GM12864 (cell line): ENCODE measurements at places on chromosomes 2 and 18.

DNA sequence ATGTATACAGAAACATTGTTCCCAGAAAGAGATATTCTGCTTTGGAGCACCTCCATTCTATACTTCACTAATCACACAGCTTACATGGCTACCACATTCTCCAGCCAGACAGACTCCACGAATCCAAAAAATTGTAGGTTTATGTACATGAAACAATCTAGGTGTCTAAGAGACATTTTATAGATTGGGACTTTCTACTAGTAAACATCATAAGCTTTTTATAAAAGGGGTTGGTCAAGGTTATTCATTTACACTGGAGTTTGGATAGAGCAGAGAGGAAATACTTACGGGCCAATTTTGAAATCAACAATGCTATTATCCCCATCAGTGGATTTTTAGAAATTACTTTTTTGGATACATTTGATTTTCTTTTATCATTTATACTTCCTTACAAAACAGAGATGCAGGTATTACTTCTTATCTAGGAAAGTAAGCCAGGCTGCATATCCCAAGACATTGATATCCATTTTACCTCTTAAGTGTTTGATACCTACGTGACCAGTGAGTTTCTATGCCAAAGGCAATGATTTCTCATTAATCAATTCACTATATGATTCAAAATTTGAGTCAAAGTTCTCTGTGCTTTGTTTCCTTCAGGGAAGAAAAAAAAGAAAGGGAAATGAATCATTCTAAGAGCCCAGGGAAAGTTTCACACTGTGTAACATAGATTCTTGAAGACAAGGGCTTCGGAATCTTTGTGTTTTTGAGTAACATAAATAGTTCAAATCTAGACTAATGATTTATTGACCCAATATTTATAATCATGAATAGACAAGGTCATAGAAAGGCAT, 140.5 kb downstream of the PTH2R start:
- no peak for DNase-seq

DNA sequence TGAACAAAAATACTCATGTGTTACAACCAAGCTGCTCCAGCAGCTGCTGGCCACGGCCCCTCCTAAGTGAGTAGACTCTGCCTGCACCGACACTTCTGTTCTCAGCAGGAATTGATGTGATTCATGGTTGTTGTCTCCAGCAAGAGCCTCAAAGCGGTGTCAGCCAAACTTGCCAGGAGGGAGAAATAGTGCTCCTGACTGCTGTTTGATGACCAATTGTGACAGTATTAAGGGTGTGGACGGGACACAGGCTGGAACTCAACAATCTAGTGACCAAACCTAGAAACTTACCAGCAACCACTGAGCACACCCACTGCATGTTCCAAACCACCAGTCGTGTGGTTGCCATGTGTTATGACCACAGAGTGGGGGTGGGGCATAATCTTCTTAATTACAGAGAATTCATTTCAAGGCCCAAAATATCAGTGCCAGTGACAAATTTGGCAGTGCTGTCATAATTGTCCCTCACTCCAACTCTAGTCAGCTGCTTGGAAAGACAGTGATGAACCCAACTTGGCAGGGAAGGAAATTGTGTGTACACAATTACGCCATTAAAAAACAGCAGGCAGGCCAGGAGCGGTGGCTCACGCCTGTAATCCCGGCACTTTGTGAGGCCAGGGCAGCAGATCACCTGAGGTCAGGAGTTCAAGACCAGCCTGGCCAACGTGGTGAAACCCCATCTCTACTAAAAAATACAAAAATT, 30.4 kb downstream of the FBLN7 start:
- no peak for DNase-seq

DNA sequence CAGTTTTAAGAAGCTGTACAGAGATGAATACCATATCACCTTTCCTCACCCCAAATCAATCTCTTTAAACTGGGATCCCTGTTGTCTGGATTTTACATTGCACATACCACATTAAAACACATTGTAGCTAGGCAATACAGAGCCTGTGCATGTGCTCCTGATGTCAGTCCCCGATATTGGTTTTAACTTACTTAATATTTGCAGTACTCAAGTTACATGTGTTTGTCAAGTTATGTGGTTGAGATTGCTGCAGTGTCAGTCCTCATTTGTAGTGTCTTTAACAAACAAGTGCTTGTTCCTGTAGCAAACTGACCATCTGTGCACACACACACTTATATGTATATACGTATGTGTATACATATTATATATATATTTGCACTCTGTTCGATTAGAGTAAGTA, 10.4 kb upstream of the UBE2E3 start:
- no peak for DNase-seq

GRCh38 chr2:121356058-121356640, 71.1 kb upstream of the TFCP2L1 start:
- DNase-seq: no peak
